PC-3 (cell line): ENCODE measurements at places on chromosomes 6 and 20.

DNA sequence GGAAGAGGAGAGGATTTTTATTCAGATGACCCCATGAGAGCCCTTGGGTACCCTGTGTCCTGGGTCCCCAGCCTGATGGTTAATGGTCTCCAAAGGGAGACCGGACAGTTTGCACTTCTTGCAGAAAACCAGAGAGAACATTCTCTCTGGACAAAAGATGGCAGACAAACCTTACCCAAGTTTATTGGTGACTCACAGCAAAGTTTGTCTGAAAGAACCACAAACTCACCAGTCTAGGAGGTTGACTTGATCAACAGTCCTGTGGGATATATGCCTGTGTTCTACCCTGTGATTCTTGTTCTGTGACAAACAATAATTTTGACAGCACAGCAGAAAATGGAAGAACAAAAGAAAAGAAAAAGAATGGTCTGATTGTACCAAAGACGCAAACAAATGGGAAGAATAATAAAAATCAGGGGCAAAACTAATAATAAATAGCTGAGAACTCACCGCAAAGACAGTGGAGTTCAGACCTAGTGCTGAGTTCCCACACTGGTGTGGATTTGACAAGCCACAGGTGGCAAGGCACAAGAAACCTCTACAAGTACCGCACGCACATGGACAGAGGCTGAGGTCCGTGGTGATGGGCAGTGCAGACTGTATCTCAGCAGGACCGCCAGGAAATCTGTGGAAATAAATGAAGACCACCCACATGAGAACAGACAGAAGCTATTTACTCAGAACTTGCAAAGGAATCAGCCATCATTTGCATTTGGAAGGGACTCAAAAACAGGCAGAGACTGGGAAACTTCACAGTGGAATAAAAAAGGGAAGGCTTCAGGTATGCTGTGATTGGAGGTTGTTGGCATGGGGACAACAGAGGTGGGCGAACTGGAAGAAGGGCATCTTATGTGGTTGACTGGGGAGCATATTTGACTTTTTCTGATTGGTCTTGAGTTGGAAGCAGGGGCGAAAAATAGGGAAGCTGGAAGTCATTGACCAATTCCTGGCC lies 246.3 kb upstream of the RNF24 start:
- peak; percentile 53 for DNase-seq

DNA sequence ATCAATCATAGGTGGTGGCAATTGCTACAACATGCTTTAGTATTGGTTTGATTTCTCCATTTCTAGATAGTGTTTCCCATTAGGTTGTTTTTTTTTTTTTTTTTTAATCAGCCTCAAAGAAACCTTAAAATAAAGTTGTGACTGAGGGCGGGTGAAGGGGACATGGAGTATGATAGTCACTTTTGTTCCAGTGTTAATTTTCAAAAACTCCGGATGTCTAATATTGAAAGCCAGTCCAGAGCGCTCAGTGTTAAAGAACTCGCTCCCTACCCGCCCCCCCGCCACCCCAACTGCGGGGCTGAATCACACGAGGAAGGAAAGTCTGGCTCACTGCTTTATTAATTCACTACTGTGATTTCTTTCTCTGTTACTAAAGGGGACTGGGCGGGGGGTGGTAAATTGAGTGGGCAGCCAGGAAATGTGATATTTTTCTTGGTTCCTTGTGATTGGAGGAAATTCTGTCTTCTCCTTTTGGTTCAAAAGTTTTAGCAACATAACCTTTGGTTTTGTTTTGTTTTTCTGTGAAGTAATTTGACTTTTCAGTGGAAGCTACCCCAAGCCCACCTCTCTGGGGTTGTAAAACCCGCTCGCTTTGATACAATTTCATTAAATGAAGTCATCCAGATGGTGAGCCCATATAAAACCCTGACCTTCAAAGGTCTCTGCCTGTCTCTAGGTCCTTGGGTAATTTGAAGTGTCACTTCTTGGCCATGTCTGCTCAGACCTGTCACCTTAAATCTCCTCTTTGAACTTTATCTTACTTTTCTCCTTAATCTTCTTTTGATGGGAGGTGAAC lies 38.0 kb downstream of the TNFAIP3 start:
- no peak for DNase-seq

- peak; percentile 74 for DNase-seq
Measured at GRCh38 chr20:37524859-37525708, 2.6 kb downstream of the BLCAP start.

- DNase-seq, result no peak
Measured at GRCh38 chr20:37622728-37623127, 71.1 kb upstream of the CTNNBL1 start.

DNA sequence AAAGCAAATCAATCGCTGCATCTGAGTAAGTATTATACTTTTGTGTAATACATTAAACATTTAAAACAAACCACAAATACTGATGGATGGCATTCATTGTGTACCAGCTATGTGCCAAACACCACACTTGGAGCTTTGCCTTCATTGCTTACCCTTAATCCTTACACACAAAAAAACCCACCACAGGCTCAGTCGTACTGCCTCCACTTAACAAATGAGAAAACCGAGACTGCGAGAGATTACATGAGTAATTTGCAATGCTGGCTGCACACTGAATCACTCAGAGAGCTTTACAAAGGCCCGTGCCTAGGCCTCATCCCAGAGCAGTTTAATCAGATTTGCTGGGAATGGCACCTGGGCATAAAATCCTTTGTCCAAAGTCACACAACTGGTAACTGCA lies 130.5 kb downstream of the EDN1 start:
- DNase-seq, result peak; percentile 82

- DNase-seq, result peak; percentile 86
Measured at GRCh38 chr20:47663354-47664067, 121.8 kb downstream of the SULF2 start.

DNA sequence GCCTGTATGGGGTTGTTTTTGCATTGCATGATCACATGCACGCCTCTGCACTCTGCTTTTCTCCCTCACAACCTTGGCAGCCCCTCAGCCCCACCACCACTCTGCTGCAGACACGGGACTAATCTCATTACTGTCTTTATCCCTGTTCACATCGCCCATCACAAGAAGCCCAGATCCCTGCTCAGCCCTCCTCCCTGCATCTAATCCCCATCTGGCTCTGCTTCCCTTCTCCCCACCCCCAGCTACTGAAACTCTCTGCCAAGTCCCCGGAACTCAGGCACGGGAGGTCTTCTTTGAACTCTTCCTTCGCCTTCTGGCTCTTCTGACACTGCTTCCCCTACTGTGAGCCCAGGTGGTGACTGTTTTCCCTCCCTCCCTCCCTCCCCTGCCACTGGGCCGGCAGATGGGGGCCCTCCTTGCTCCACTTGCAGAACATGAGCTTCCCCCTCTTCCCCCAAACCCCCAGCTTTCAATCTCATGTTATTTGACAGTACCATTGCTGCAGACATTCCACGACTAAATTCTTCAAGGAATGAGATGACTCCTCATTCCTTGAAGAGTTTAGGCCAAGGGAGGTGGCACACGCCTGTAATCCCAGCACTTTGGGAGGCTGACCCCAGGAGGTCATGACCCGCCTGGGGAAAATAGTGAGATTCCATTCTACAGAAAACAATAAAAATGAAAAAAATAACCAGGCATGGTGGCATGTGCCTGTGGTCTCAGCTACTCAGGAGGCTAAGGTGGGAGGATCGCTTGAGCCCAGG lies 21.9 kb upstream of the TULP1 start:
- no peak for DNase-seq

GRCh38 chr6:4815584-4815983 lies 39.4 kb downstream of the CDYL start:
- DNase-seq, result no peak

DNA sequence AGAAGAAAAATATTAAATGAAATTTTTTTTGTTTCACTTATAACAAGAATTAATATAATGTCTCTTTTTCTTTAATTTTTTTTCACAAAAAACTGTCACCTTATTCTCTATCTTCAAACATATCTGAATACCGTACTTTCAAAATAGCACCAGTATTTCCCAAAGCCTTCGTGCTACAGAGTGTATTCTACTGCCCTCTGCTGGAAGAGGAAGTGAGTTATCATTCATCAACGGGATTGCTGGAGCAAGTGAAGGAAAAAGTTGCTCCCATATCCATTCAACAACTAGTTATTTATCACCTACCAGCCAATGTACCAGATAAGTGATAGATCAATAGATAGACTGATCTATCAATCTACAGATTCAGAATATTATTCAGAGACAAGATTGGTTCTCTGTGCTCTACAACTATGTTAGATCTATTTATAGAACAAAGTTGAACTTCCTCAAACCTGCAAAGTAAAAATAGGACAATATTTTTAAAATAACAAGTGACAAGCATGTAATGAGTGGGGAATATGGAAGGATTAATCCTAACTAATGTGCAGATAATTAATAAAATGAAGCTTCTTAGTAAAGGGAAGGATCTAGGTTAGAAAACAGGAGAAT lies 26.7 kb upstream of the TFAP2B start:
- DNase-seq, result peak; percentile 74

DNA sequence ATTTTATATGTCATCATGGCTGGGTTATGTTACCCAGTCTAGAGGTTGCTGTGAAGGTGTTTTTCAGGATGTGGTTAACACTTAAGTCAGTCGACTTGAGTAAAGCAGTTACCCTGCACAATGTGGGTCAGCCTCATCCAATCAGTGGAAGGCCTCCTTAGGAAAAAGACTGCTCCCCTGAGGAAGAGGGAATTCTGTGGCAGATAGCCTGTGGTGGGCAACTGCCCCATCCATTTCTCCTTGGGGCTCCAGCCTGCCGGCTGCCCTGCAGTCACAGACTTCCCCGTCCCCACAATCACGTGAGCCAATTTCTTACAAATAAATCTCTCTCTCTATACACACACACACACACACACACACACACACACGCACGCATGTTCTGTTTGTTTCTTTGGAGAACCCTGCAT lies 34.5 kb upstream of the MPC1 start:
- no peak for DNase-seq

DNA sequence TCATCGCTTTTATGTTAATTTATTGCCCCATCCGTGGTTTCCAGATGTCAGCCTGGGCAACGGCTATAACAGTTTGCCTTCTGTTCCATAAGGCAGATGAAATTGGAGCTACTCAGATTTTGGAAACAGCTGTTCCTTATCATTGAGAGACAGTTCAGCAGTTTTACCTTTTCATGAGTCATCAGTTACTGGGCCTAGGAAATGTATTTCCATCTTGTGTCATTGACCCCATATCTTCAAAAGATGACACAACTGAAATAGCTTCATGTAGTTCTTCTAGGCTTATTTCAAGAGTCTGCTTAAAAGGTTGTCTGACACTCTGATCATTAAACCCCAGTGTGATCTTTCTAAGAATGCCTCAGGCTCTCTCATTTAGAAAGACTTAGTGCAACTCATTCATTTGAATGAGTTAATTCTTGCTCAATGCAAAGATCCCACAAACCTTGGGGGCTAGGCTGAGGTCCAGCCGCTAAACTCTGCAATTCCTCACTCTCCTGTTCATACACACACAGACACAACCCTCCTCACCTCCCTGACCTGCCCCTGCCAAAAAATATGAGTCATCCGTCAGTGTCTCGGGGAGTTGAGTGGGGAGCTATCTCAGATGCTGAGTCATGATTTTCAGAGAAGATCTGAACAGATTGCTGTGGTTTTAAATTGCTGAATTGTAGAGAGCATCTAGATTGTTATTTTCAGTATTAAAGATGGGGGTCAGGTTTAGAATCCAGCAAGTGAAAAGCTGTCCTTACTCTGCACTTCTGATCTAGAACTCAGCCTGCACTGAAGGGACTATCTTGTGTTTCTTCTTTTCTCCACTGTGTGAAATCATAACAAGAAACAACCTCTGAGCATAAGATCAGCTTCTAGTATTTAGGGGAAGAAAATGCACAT lies 61.8 kb downstream of the RPP40 start:
- peak; percentile 95 for DNase-seq

DNA sequence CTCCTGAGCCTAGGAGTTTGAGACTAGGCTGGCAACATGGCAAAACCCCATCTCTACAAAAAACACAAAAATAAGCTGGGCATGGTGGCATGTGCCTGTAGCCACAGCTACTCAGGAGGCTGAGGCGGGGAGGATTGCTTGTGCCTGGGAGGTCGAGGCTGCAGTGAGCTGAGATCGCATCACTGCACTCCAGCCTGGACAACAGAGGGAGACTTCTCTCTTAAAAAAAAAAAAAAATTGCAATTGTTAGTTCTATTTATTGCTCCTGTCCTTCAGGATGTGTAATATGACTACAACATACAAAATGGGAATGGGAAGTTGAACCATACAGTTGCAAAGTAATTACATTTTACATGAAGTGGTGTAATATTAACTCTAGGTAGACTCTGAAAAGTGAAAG lies 8.1 kb upstream of the AARS2 start:
- DNase-seq, result no peak

GRCh38 chr20:45983279-45983743 lies 11.3 kb upstream of the ZNF335 start:
- peak; percentile 39 for DNase-seq

- no peak for DNase-seq
Measured at GRCh38 chr6:3916211-3916610, 67.0 kb downstream of the FAM50B start.

DNA sequence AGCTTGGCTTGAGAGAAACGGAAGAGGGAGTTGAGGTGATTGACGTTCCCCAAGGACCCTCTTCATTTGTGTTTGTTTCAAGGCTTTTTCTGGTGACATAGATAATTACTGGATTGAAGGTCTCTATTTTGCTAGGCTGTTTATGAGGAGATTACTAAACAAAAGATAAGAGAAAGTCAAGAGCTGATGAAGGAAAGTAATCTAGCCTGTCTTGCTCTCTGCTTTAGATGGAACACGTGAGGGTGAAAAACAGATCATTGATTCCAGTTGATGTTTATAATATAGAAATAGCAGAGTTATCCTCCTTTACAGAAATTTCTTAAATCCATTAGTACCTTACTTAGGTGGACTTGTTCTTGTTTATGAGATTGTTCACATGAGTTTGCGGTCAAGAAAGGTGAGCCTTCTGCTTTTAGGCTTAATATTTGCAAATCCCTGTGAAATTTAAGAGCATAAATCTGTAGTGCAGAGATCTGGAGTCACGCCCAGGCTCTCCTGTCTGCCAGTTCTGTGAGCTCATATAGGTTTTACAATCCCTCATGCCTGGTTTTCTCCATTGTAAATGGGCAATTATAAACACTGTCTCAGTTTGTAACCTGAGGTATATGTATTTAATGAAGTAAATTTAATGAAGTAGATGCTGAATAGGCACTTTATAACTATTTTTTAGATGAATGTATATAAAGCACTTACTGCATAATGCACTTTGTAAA lies 272.8 kb downstream of the NKAIN2 start:
- DNase-seq, result no peak

DNA sequence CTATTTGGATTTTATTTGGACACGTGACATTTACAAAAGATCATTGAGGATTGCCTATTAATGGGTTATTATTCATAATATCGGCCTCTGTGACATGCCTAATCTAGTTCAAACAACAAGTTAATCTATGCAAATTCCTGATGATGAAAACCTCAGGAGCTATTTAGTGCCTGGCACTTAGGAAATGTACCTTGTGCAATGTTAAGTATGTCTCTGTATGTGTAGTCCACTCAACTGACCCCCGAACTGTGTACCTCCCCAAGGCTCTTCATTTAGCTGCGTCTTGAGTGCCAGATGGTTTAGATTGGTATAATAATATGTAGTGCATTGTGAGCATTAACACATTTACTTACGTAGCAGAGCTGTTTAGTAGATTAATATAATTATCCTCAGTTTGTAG lies 6.9 kb downstream of the LAMA2 start:
- no peak for DNase-seq

GRCh38 chr6:153207617-153208016 lies 76.5 kb upstream of the RGS17 start:
- no peak for DNase-seq
